NCI-H187 treated with DMSO at 0.1 percent for 48 hours (cell line): ENCODE measurements at places on chromosomes 3 and 15.

DNA sequence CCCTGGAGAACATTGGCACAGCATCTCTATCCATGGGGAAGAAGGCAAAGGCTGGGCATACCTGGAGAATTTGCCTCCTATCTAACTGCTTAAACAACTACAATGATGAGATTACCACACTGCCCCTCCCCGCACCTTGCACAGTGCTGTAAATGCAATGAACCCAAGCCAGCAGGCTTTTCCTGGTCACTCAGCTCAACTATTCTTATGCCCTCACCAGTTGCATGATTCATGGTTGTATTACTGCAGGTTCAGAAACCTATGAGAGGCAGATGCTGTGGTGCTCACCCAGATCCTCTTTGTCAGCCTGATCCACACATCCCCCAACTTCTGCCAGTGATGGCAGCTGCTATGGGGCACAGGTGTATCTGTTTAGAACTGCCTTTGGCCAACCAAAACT is 77.7 kb upstream of the STAC start:
- no peak for DNase-seq

- no peak for DNase-seq
Observed at GRCh38 chr3:177977381-177978158, 558.7 kb upstream of the KCNMB2 start.

GRCh38 chr15:29569533-29570092 is 252.7 kb downstream of the TJP1 start:
- no peak for DNase-seq

DNA sequence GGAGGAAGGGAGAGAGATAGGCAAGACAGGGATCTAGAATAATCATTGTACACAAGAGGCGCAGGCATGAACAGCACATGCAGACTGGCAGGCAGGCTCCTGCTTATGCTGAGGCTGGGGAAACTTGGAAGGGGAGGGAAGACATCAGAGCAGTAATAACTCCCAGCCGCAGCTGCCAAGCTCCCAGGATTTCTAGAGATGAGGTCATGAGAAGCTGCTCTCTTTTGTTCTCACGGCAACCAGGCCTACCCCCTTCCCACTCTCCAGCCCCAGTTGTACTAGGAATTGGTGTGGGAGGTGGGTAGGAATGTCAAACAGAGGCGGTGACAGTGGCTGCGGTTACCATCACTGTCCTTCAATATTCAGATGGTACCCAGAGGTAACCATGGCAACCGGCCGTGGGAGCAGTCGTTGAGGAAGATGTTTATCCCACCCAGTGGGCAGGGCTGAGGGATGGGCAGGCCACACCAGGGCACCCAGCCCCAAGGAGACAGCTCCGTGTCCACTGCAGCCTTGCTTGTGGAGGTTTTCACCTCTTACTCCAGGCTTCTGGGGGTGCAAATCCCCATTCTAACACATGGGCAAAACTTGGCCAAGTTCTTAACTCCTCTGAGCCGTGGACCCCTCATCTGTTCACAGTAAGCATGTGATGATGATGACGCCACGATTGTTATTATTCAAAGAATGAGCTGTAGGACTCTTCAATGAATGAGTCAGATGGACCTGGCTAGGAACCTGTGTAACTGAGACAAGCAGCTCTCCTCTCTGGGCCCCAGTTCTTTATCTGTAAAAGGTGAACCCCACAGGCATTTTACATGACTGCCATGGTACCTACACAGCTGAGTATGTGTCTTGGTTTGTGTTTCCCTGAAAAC is 360.8 kb upstream of the PROK2 start:
- DNase-seq, result no peak

DNA sequence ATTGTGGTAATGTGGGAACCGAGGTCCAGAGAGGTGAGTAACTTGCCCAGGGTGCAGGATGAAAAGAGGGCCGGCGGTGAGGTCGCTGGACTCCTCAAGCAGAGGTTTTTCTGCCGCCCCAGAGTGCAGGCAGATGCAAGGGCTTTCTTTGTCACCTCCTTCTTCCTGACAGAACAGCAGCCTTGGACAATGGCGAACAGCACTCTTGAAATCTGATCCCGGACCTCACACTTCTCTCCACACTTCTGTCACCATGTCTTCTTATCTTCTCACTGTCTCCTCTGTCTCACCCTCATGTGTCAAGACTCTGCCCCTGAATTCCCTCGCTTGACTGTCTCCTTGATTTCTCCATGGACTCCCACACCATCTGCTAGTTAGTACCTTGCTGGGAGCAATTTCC is 15.4 kb upstream of the VPS8 start:
- DNase-seq, result no peak

GRCh38 chr3:62951037-62951613 is 75.9 kb upstream of the CADPS start:
- DNase-seq, result no peak

DNA sequence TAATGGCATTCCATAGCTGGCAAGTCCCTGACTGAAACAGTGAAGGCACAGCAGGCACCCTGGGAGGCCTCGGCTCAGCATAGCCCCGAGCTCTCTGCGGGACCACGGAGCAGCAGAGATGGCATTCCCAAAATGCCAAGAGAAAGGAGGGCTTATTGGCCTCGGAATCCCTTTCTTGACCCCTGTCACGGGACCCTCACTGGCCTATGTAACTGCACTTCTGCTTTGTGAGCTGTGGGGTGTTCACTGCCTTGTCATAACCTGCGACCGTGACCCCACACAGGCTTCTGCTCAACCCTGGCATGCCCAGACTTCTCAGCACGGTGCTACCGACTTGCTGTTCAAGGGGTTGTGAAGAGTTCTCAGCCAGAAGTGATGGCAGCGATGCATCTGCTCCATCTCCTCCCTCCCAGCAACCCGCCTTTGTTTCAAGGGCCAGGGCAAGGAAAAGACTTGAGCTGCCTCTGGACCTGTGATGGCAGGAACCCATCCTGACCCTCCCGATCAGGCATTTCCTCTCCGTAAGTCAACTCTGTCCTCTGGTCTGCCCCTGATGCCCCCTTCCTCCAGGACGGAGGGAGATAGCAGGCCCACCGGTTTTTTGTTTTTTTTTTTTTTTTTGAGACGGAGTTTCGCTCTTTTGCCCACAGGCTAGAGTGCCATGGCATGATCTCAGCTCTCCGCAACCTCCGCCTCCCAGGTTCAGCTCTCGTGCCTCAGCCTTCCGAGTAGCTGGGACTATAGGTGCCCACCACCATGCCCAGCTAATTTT is 30.5 kb downstream of the EHD4 start:
- no peak for DNase-seq

DNA sequence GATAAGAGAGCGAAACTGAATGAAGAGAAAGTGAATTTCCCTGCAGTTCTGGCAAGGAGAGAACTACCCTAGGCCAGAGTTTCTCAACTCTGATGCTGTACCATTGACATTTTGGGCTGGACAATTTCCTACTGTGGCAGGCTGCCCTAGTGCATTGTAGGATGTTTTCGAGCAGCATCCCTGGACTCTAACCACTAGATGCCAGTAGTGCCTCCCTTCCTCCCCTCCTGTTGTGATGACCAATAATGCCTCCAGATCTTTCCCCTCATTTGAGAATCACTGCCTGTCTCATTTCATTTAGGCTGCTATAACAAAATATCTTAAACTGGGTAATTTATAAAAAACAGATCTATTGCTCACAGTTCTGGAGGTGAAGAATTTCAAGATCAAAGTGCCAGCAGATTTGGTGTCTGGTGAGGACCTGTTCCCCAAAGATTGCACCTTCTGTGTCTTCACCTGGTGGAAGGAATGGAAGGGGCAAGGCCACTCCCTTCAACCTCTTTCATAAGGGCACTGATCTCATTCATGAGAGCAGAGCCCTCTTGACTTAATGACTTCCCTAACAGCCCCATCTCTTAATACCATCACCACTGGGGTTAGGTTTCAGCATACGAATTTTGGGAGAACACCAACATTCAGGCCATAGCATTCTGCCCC is 188.9 kb upstream of the MEIS2 start:
- DNase-seq, result no peak
